Large intestine (tissue), 12 donors: ENCODE measurements at places on chromosomes 13 and 19. TPM values are rescaled to one million over a fixed set of nuclear protein-coding genes. Genes with fewer than 3 reads are reported as not detected.

The CLDN10 gene
- 0.49 TPM for polyA plus RNA-seq

- H3K36me3 ChIP-seq = peaks cover 7% of the 10 kb centered on the region
- no peaks in the 10 kb centered on the region for H3K27me3 ChIP-seq
- H3K27ac ChIP-seq = no peak overlapping the region
- no peak for DNase-seq
These were observed 1.4 kb downstream of the U2AF1L4 start for GRCh38 chr19:35743640-35744429.

GRCh38 chr13:21849323-21849722 lies 178.4 kb downstream of the FGF9 start:
- H3K27me3 ChIP-seq = no peaks in the 10 kb centered on the region
- no peak overlapping the region for H3K4me3 ChIP-seq
- H3K27ac ChIP-seq = no peak overlapping the region
- no peaks in the 10 kb centered on the region for H3K4me1 ChIP-seq
- H3K36me3 ChIP-seq = no peaks in the 10 kb centered on the region

- H3K36me3 ChIP-seq = peaks cover 75% of the 10 kb centered on the region
- no peaks in the 10 kb centered on the region for H3K4me1 ChIP-seq
- H3K27ac ChIP-seq = no peak overlapping the region
- H3K27me3 ChIP-seq = no peaks in the 10 kb centered on the region
- H3K4me3 ChIP-seq = no peak overlapping the region
These were observed 8.7 kb downstream of the TIMM44 start for GRCh38 chr19:7934766-7935165.

DNA sequence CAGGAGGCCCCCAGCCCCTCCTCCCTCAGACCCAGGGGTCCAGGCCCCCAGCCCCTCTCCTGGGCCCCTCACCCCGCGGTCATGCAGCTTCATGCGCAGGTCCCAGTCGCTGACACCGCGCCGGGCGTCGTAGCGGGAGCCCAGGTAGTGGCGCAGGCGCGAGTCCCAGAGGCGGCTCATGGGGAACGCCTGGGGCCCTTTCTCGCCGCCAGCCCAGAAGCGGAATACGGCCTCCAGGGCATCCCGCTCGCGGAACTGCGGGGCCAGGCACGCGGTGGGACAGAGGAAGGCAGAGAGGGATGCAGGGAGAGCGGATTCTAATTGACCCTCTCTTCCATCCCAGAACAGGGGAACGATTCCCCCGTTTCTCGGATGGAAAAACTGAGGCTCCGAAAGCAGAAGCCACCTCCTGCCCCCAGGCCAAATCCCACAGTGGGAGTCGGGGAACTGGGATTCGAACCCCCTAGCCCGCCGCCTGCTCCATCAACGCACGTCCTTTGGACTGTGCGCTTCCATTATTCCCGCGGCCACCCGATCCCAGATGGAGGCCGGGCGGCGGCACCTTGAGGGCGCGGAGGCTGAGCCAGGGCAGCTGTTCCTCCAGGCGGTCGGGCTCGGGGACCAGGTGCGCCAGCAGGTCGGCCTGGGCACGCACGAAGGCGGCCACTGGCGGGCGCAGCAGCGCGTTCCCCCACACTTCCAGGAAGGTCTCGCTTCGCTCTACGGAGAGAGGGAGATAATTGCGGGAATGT lies 4.2 kb upstream of the TNNI3 start:
- no peak for DNase-seq
- H3K4me1 ChIP-seq = peaks cover 4% of the 10 kb centered on the region
- H3K27ac ChIP-seq = no peak overlapping the region
- H3K36me3 ChIP-seq = no peaks in the 10 kb centered on the region
- H3K4me3 ChIP-seq = no peak overlapping the region

GRCh38 chr19:929203-929890 lies 3.5 kb downstream of the ARID3A start:
- no peak for DNase-seq
- peaks cover 49% of the 10 kb centered on the region for H3K36me3 ChIP-seq
- peak overlapping the region; percentile 97 for H3K27ac ChIP-seq
- H3K4me3 ChIP-seq = peak overlapping the region; percentile 100
- no peaks in the 10 kb centered on the region for H3K27me3 ChIP-seq
- H3K4me1 ChIP-seq = peaks cover 43% of the 10 kb centered on the region

DNA sequence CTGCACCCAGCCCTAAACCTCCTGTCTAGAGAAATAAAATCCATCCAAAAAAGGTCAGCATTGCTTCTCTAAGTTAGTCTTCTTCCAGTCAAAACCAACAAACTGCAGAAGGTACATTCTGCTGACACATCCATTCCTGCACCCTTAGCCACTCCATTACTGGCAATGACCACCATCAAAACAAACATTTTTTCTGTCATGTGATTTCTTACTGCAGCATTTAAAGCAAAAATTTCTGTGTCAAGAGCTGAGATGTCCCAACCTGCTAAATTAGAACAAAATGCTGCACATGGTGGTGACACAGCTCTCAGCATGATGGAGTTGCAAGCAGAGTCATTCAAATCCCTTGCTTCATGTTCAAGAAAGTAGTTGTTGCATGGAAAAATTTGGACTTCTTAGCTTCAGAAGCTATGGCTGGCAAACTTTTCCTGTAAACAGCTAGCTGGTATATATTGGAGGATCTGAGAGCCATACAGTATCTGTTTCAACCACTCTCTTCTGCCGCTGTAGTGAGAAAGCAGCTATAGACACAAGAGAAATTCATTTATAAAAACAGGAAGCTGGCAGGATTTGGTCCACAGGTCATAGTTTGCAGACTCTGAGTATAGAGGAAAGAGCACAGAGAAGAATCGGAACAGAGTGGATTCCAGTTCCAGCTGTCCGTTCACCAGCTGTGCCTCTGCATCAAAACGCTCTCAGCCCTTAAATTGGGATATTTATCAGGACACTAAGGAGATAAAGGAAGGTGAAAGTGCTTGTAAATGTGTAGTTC lies 17.4 kb downstream of the RUBCNL start:
- peak overlapping the region; percentile 8 for H3K27ac ChIP-seq
- no peak overlapping the region for H3K4me3 ChIP-seq
- peaks cover 22% of the 10 kb centered on the region for H3K4me1 ChIP-seq
- no peaks in the 10 kb centered on the region for H3K36me3 ChIP-seq
- DNase-seq = no peak
- H3K27me3 ChIP-seq = no peaks in the 10 kb centered on the region

The EDNRB gene
- polyA plus RNA-seq = 82.1 TPM

- H3K27ac ChIP-seq = no peak overlapping the region
- H3K27me3 ChIP-seq = no peaks in the 10 kb centered on the region
- H3K36me3 ChIP-seq = no peaks in the 10 kb centered on the region
- no peaks in the 10 kb centered on the region for H3K4me1 ChIP-seq
These were observed 155.7 kb downstream of the ENOX1 start for GRCh38 chr13:43631106-43631505.

The CLDND2 gene
- 2.7 TPM for polyA plus RNA-seq

The MAG gene
- polyA plus RNA-seq = 0.37 TPM

GRCh38 chr13:44974056-44974793 lies 15.0 kb downstream of the NUFIP1 start:
- no peak overlapping the region for H3K27ac ChIP-seq
- no peak overlapping the region for H3K4me3 ChIP-seq
- no peaks in the 10 kb centered on the region for H3K27me3 ChIP-seq
- peaks cover 46% of the 10 kb centered on the region for H3K36me3 ChIP-seq

- no peak overlapping the region for H3K4me3 ChIP-seq
- H3K4me1 ChIP-seq = no peaks in the 10 kb centered on the region
- no peaks in the 10 kb centered on the region for H3K36me3 ChIP-seq
- no peak for DNase-seq
These were observed 17.1 kb downstream of the PEG3 start for GRCh38 chr19:56823417-56823816.

DNA sequence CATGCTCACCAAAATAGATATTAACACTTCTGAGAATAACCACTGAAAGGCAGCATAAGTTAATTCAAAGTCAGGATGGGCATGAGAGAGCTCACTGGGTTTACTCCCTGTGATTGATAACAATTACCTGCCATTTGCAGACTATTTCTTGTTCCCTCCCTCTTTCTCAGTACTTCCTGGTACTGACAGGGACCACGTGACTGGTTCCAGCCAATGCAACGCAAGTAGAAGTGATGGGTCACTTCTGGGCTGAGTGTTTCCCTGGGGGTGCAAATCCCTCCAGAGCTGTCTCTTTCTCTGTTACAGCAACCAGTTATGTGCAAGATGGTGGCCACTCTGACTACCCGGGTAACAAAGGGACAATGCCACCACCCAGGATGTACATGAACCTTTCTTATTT lies 118.8 kb downstream of the EFNB2 start:
- DNase-seq = no peak
- H3K4me1 ChIP-seq = peaks cover 4% of the 10 kb centered on the region
- H3K27me3 ChIP-seq = no peaks in the 10 kb centered on the region
- H3K36me3 ChIP-seq = no peaks in the 10 kb centered on the region
- no peak overlapping the region for H3K4me3 ChIP-seq

The PRR12 gene
- polyA plus RNA-seq = 19.1 TPM

The CFAP97D2 gene
- polyA plus RNA-seq = 0.06 TPM

GRCh38 chr13:76489274-76489673 lies 396.9 kb downstream of the KCTD12 start:
- no peaks in the 10 kb centered on the region for H3K27me3 ChIP-seq
- no peak overlapping the region for H3K4me3 ChIP-seq
- no peak for DNase-seq
- no peak overlapping the region for H3K27ac ChIP-seq

- no peaks in the 10 kb centered on the region for H3K27me3 ChIP-seq
- no peak overlapping the region for H3K4me3 ChIP-seq
- H3K36me3 ChIP-seq = no peaks in the 10 kb centered on the region
- H3K27ac ChIP-seq = no peak overlapping the region
- no peak for DNase-seq
These were observed 554.1 kb upstream of the MIR17HG start for GRCh38 chr13:90793261-90793820.

The PGLYRP1 gene
- 0.07 TPM for polyA plus RNA-seq

The CD33 gene
- polyA plus RNA-seq = 5.4 TPM
